GM12891 (cell line): ENCODE measurements at places on chromosomes 1 and 21.

- no peak for DNase-seq
These were observed 4.2 kb downstream of the GLIS1 start for GRCh38 chr1:53734650-53735211.

DNA sequence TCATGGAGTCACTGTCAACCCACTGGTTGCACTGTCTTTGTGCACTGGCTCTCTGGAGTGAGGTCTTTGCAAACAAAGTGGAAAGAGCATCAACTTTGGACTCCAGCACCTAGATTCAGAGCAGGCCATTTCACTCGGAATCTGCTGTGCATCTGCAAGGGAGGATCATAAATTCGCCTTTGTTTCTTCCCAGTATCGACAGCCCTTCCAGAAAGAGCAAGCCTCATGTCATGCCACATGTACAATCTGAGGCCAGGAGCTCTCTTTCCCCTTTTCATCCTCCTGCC is 853 bp upstream of the PCSK9 start:
- no peak for DNase-seq

DNA sequence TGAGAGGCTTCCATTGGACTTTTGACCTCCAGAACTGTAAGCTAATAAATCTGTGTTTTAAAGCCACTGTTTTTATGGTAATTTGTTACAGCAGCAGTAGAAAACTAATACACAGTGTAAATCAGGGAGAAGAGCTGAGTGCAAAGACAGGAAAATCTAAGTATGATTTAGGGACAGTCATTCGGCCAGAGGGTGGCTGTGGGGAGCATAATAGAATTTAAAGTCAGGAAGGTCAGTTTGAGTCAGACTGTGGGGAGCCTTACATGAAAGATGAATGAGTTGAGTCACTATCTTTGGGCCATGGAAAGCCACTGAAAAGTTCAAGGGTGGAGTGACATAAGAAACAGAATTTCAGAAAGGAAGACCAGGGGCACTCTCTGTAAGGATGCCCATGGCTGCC is 52.4 kb upstream of the SSX2IP start:
- no peak for DNase-seq

GRCh38 chr1:90711696-90712095 is 5.4 kb downstream of the BARHL2 start:
- no peak for DNase-seq

DNA sequence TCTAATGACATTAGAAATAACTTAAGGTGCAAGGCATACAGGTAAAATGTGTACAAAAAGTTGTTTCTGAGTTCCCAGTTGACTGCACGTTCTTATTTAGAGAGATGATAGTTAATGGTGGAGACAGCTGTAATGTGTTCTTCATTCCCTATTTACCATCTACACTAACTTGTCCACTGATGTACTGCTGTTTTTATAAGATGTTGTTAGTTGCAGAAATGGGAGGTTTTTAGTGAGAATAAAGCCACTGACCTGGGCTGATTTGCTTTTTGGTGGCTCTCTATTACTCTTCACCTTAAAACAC is 122.9 kb upstream of the LYPLAL1 start:
- no peak for DNase-seq

DNA sequence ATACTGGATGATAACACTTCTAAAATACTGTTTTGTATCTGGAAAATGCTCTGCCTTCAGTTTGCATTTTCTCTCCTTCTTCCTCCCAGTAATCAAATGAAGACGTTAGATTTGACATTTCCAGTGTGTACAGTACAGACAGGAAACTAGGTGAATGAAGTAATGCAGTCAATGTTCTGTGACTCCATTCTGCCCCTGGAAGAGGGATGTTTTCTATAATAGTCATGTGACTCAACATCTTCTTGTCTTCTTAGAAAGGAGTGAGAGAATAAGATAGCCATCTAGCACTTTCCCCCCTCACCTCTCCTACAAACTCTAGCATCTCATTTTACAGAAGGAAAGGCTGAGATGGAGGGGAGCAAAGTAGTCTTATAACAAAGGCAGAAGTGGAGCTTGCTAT is 77.6 kb downstream of the DDR2 start:
- no peak for DNase-seq

DNA sequence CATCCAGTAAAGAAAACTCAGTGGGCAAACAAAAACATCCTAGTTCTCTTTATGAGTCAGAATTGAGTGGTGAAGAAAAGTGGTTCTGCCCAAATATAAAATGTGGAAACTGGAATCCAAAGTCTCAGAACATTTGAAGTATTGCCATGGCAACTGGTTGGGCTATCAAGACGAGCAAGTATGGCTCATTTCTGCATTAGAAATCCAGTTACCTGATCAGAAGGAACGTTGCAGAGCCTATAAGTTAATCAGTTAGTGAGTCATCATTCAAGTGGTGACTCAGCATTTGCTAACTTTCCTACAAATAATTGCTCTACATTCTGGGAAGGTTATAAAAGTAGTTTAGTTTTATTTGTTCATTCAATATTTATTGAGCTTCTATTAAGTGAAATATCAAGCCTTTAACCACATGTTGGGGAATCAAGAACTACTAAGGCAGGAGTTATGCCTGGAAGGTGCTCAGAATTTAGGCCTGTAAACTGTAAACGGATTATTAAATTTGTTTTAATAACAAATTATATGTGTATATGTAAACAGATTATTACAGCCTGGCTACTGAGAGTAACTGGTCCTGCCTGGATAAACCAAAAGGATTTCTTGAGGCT is 104.3 kb downstream of the PAPPA2 start:
- DNase-seq = no peak

GRCh38 chr1:38073534-38074301 is 27.1 kb upstream of the POU3F1 start:
- DNase-seq = no peak

- DNase-seq = no peak
These were observed 22.7 kb downstream of the UTP25 start for GRCh38 chr1:209850342-209850979.

DNA sequence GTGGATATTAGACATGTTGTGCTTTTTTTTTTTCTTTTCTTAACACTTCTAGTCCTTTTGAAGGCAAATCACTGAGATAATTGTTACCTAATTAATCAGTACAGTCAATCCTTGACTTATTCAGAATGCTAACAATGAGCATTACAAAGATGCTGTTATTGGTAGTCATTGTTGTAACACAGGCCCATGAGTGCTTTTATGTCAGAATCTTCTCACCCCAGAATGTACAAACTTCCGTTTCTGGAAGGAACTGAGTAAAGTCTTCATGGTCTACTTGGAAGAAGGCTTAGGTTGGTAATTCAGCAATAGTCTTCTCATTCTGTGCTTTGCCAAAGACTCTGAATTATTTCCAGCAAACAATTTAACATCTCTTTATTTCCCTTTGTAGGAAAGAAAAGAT is 3.1 kb downstream of the KCNK1 start:
- DNase-seq = no peak

GRCh38 chr1:185369786-185370185 is 52.7 kb upstream of the IVNS1ABP start:
- DNase-seq = no peak
